ENCODE measurements at places on chromosomes 5 and 9. TPM values are rescaled to one million over a fixed set of nuclear protein-coding genes. Genes with fewer than 3 reads are reported as not detected.

DNA sequence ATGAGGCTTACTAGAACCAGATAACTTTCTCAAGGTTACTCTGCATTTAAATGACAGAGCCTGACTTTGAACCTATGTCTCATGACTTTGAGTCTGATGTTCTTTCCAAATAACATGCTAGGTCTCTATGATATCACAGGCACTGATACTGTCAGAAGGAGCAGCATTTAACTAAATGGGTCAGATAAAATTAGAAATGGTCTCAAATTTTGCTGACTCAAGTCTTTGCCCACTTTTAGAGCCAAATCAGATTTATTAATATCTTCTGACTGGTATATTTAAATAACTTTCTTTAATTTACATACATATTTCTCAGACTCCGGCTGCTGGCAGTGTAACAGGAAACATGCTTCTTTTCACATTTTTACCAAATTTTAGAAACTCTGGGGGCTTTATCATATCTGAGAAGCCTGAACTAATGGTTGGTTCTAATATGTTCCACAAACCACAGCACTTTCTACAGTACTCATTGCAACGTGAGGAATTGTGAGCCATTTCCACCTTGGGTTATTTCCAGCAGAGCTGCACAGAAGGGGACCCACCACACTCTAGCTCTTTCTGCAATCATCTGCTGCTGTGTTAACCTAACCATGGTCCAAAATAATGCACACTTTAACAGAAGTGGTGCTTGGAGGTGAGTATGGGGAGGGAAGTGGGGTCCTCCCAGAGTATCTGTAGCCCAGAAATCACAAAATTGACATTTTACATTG, 79.2 kb downstream of the KCTD16 start:
- no peak for DNase-seq

- DNase-seq: no peak
These were observed 189.7 kb downstream of the MEF2C start for GRCh38 chr5:88693071-88693932.

Gene TMEM232
- total RNA-seq: 10.9 TPM

DNA sequence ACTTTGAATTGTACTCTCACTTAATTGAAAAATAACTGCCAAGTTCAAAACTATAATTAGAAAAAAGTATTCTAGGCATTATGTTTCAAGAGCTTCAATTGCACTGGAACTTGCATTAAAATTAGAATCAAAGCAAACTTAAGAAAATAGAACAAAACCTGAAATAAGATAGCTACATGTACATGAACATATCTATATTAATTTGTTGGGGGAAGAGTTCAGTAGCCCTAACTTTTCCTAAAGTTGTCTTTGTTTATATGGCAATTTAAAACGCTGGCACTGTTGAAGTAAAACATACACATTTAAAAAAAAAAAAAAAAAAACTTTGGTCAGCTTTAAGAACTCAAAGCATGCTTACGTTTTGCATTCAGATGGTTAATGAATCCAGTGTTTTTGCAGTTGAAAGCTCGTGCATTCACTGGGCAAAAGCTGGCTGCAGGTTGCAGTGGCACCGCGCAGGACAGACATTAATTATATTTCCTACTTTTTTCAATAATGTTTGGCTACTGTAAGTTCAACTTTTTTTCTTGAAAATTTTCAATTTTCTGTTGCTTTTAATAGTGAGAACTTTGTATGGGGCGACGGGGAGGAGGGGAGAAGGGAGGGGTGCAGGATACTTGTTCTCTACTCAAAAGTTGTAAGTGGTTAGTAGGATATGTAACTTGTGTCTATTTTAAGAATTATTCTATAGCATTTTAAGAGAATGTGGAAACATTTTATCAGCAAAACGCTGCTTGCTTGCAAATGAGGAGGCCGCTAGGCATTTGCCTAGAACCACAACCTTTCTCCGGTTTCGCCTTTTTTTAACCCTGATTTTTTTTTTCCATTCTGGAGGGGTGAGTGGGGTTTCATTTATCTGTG, 3.9 kb downstream of the NR2F1 start:
- DNase-seq: no peak

Gene FGF10
- 0.08 TPM for total RNA-seq

- no peak for DNase-seq
These were observed 949 bp downstream of the SERINC5 start for GRCh38 chr5:80254767-80255430.

DNA sequence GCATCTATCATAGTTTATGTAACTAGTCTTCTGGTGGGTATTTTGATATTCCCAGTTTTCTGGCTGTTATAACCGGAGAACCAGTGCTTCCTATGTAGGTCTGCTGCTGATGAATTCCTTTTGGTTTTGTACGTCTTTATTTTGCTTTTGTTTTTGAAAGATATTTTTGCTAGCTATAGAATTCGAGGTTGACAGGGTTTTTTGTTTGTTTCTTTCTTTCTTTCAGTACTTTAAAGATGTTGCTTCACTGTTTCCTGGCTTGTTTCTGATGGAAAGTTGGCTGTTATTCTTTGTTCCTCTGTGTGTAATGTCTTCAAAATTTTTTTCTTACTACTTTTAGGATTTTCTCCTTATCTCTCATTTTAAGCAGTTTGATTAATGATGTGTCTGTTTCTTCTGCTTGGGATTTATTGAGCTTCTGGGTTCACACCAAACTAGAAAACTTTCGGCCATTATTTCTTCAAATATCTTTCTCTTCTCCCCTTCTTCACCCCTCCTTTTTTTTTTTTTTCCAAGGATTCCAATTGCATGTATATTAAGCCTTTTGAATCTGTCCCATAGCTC, 27.5 kb downstream of the ZNF618 start:
- no peak for DNase-seq
